C1 segment of cervical spinal cord (tissue), 14 donors: ENCODE measurements at places on chromosomes 5 and 9.

DNA sequence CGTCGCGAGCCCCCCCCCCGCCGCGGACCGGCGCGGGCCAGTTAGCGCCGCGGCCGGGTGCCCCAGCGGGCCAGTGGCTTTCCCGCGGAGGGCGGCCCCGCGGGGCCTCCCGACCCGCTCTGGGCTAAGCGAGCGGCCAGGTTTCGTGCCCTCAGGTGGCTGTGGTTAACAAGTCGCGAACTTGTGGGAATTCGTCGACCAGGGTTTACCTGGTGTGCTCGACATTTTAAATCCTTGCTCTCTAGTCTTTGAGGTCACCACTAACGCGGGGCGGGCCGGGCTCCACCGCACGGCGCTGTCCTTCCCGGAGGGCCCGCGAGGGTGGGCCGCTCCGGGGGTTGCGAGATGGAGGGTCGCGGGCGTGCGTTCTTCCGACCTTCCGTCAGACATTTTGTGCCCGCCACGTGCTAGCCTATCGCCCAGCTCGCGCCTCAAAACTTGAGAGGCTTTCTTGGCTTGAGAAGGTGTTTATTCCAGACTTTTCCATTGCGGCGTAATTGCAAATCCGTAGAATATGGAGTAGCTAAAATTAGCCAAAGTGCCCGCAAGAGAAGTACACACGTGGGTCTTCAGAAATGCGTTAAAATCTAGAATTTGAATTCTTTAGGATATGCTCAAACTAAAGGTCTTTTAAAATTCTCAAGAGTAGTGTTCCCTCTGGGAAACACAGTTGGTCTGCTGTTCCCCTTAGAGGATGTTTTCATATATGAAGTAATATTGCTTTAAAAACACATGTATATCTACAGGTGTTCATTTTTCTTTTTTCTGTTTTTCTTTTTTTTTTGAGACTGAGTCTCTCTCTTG, 2.1 kb downstream of the ANP32B start:
- no peak for DNase-seq

GRCh38 chr5:87453801-87454200, 41.1 kb upstream of the CCNH start:
- no peak for DNase-seq

- no peak for DNase-seq
Measured at GRCh38 chr5:157203417-157203816, 22.8 kb downstream of the ITK start.

- no peak for DNase-seq
Measured at GRCh38 chr5:41345295-41345694, 132.0 kb upstream of the C6 start.

DNA sequence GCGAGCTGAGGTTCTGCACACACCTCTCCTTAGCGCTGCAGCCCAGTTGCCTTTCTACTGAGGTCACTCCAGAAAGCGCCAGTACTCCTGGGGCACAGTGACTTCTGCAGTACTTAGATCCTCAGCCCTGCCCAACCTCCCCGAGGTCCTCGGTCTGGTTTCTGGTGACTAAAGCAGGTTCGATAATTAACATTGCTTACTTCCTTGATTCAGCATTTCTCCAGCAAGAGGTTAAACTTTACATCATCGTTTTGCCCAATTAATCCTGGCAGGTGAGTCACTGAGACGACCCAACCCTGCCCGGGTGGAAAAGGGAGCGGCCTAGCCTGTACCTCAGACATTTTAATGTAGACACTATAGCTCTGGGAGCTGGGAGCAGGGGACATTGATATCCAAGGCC, 77.6 kb downstream of the PLAC8L1 start:
- no peak for DNase-seq

DNA sequence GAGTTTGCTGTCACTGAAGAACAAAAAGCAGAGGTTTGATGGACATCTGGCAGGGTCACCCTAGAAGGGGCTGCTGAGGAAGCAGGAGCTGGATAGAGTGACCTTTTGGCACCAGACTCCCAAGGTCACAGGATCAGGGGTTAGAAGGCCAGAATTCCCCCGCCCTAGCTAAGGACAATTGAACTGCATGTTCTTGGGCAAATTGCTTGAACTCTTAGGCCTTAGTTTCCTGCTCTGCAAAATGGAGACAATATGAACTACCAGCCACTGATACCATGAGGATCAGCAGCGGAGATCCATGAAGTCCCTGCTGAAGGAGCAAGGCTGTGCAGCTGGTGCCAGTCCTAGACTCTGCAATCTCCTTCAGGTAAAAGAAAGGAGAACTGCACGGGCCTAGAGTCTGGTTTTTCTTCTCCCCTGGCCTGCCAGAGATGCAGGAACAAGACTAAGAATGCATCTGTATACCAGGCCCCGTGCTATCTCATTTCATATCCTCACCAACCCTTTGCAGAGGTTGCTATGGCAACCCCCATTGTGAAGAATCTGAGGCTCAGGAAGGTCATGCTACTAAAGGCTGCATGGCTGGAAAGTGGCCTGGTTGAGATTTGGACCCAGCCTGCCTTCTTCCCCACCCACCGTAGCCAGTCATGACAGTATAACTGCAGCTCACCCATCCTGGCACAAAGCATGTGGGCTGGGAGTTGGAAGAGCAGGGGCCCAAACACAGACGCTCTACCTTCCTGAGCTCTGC, 33.7 kb downstream of the CAMK2A start:
- no peak for DNase-seq
